MV-4-11 (cell line): ENCODE measurements at places on chromosomes 1 and 21.

DNA sequence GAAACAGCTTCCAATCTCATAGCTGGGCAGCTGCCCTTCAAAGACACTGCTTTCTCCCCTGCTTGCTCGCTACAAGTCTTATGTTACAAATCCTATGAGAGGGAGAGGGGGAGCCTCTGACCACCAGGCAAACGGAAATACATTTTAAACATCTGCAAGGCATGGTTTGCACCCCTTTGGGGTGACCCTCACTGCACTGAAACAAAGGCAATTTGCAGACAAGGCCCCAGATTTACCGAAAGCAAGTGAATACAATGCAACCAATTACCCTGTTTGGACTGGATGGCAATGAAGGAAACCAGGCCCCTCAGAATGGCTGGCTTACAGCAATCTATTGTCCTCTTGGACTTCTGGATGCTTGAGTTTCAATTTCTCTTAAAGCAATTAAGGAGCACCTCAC, 11.8 kb upstream of the ATP13A2 start:
- no peak for DNase-seq

- DNase-seq, result no peak
These were observed 7.7 kb downstream of the NTRK1 start for GRCh38 chr1:156868341-156868740.

DNA sequence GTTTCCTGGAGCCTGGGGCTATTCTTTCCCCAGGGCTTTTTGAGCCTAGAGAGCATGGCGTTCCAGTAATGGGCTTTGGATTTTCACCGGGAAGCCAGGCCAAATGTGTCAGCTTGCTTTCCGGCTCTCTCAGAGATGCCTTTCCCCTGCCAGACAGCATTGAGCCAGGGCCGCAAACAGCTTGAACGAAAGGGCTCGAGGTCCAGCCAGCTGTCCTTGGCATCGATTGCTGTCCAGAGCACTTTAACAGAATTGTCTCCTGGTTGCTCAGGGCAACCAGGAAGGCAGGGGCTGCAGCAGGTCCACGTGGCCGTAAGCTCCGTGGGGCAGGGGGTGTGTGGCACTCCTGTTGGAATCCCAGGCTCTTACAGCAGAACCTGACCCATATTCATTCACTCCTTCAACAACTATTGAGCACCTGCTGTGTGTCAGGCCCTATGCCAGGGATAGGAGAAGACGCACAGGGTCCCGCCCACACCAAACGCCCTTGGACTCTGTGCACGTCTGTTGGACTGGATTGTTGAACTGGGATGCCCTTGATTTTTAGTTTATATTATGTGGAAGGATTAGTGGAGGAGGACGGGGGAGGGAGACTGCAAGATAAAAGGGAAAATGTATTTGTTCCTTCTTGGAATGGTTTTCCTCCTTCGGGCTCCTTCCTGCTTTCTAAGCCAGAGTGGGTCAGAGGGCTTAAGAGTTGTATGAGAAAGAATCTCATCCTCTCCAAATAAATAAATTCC, 38.7 kb upstream of the EFHD2 start:
- DNase-seq, result no peak

DNA sequence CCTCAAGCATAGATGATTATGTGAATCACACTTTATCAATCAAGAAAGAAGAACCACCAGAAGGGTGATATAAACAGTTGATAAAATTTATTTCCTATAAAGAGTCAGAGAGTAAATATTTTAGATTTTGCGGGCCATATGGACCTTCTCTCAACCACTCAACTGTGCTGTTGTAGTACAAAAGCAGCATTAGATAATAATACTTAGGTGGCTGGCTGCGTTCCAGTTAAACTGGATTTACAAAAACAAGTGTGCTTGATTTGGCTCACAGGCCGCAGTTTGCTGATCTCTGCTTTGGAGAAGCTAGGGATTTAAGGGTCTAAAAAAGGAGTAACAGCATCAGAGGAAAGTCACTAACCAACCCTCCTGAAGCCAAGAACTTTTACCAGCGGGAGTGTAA, 1406.0 kb downstream of the KCNT2 start:
- DNase-seq, result no peak

DNA sequence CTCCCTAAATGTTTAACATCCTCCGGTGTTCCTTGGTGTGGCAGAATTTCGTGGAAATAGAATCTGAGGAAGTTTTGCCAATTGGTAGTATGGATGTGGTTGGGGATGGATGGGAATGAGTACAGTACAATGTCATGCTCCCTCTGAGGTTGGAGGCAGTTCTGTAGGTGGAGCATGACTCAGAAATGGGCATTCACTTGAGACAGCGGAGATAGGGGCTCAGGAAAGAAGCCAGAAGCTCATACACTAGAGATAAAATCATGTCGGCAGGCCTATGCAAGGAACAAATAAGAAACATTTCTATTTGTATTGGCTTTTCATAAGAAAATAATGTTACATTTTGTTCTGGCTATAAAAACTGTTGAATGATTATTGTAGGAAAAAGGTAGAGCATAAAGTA, 196.0 kb downstream of the URB2 start:
- DNase-seq, result no peak

DNA sequence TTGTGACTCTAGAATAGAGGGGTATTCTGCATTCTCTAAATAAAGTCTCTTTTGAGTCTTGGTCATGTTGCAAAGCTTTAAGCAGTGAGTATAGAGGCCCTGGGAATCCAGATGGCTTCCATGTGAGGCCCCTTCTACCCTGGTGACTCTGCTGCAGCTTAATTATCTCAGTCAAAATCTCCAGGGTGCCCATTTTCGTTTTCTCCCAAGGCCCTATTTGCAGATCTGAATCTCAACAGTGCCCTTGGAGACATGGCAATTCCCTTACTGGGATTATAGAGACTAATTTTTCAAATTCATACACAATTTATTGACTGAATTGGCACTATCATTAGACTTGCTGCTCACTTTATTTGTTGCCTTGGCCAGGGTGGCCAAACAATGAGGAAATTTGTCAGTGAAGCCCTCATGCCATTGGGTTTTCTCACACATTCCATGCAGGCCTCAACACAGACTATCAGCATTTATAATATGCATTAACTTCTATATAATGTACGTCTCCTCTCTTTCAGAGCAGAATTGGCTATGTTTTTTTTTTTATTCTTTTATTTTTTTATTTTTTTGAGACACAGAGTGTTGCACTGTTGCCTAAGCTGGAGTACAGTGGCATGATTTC, 35.1 kb downstream of the PROX1 start:
- DNase-seq, result no peak

- DNase-seq, result no peak
These were observed 152.9 kb upstream of the EDN2 start for GRCh38 chr1:41637367-41637766.

DNA sequence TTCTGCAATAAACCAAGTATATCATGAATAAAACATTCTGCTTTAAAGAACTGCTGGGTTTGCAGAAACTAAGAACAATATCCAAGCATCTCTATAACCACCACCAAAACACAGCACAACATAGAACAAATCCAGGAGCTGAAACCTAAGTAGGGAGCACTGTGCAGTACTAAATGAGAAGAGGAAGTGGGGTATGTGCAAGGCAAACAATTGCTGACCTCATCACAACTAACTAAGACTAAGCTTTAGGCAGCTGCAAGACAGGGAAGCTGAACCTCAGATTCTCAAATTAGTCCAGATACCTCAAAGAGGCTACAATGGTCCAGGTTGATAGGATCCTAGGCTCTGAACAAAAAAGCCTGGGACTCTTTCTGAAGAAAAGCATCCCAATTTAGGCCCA, 172.6 kb downstream of the SLC44A5 start:
- DNase-seq, result peak; percentile 55

DNA sequence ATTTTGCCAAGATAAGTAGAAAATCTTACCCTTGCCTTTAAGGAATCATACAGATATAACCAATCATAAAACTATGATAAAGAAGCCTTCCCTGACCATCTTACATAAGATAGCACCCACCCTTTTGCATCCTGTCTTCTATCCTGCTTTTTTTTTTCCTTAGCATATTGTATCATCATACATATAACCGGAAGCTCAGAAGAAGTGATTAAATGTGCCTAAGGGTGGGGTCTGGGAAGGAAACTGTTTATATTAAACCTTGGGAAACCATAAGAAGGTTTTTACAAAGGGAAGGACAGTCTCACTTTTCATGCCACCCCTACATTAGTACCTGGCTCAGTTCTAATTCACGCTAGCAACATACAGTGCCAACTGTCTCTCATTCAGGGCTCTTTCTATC, 66.8 kb downstream of the LUZP1 start:
- DNase-seq, result no peak

- DNase-seq, result no peak
These were observed 199.6 kb downstream of the TRABD2B start for GRCh38 chr1:47797575-47797974.

DNA sequence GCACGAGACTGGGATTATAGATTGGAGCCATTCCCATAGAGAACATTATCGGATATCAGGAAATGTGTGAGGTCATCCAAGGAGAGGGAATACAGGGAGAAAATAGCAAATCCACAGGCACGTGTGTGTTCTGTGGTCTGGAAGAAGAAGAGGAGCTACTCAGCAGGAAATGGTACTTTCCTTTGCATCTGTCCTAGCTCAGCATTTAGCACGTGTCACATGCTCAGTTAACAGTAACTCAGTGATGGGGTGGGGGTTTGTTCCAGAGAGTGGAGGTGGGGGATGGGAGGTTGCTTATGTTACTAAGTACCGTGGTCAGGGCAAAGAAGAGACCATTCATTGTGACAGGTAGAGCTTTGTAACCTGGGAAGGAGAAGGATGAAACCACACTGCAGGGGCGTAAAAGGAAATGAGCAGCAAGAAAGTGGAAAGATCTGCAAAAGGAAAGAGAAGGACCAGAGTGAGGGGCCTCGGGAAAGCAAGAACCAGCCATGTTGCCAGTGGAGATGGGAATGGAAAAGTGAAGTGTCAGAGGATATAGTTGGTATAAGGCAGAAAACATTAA, 100.4 kb downstream of the ATP5PO start:
- DNase-seq, result no peak

- no peak for DNase-seq
These were observed 12.9 kb downstream of the GLIS1 start for GRCh38 chr1:53726009-53726600.

DNA sequence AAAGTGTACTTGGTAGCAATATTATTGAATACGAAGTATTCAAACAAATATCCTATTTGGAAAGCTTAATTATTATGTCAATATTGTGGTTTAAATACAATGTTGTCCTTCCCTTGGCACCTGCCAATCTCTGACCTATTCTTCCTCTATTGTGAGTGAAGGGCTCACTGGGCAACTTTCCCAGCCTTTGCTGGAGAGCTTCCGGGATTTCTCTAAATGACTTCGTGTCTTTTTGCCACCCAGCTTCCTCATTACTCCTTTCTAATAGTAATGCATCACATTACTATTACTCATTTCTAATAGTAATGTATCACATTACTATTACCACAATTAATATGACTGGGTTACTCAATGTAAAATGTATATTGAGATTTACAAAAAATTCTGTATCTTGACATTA, 880.6 kb downstream of the BRINP3 start:
- no peak for DNase-seq

DNA sequence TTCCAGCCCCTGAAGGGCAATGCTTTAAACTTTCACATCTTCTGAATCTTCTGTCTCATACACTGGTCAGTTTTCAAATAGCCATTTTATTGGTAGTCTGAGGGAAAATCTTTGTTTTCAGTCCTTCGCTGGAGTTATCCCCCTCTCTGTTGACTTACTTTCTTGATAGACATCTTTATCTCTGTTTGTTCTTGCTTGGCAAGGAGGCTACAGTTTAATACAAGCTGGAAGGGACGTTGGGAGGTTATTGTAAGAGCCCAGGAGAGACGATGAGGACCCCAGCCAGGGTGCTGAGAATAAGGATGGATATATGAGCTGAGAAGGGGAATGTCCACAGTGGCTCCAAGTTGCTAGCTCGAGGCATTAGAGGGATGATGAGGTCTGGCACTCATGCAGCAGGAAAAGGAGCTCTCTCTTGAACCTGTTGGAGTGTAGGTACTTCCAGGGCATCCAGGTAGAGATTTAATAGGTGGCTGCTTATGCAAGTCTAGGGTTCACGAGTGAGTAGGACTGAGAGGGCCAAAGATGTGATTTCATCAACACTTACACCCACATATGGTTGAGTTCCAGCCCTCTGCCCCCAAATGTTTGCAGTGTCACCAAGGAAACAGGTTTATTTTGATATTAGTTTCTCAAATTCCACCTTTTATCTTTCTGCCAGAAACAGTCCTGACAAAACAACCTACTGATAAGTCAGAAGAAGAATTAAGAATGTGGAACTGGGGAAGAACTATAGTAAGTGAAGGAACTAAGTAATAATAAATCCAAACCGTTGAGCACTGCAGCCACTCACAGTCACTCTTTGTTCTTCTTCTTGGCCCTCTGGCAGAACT, 237.3 kb upstream of the PROX1 start:
- no peak for DNase-seq

DNA sequence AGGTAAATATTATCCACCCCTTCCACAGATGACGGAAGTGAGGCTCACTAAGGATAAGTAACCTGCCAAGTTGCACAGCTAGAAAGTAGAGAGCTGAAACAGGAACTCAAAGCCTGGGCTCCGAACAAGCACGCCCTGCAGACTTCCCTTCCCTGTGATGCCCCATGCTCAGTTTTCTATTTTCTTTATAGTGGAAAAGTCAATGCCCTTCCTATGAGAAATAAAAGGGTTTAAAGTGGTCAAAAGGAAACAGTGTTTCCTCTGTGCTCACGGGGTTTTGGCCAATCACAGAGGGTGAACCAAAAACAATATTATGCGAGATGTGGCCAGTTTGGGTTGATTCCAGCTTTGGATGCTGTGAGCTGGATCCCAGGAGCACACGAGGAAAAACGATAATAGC, 44.5 kb downstream of the DDR2 start:
- no peak for DNase-seq

DNA sequence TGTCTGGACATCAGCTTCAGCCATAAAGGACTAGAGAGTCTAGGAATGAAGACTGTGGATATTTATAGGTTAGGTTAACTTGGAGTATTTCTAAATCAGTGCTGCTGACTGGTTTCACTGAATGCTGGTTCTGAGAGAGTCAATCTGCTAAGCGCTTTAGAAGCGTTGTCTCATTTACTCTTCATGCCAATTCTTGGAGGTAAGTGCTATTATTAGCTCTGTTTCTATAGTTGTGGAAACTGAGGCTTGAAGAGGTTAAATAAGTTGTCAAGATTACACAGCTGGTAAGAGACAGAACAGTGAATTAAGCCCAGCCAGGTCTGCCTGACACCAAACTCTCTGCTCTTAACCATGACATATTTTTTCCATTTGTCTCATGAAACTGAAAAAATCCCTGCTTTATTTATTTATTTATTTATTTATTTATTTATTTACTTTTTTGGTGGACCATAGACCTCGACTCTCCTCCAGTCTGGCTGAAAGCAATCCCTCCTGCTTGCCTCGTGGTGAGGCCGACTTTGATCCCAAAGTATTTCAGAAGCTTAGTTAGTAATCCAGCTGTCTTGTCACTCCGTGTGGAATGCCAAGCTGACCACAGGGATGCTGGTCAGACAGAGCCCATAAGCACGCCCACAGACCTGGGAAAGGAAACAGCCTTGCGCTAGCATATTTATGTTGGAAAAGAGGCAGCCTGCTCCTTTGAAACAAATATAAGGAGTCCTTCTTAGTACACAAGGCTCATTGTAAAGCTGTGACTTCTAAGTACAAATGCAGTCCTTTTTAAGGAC, 16.9 kb downstream of the NTMT2 start:
- no peak for DNase-seq
